ELF-1 (cell line): ENCODE measurements at places on chromosomes 1 and 21.

DNA sequence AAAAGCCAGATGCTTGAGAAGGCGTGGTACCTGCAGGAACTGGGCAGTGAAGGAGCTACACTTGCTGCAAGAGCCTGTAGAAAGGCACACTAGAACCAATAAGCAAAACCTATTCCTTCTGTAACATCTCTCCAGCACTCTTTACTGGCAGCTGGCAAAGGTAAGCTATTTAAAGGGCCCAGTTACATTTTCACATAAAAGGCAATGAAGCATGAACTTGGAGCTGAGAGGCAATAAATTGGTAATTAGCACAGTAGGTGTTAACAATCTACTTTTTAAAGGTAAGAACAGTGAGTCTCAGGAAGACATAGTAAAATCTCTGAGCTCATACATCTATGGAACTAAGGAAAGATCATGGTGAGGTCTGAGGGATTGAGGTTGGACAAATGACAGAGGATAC, 167.1 kb upstream of the OLFM3 start:
- no peak for DNase-seq

- no peak for DNase-seq
Observed at GRCh38 chr1:185279571-185279970, 37.5 kb downstream of the IVNS1ABP start.

DNA sequence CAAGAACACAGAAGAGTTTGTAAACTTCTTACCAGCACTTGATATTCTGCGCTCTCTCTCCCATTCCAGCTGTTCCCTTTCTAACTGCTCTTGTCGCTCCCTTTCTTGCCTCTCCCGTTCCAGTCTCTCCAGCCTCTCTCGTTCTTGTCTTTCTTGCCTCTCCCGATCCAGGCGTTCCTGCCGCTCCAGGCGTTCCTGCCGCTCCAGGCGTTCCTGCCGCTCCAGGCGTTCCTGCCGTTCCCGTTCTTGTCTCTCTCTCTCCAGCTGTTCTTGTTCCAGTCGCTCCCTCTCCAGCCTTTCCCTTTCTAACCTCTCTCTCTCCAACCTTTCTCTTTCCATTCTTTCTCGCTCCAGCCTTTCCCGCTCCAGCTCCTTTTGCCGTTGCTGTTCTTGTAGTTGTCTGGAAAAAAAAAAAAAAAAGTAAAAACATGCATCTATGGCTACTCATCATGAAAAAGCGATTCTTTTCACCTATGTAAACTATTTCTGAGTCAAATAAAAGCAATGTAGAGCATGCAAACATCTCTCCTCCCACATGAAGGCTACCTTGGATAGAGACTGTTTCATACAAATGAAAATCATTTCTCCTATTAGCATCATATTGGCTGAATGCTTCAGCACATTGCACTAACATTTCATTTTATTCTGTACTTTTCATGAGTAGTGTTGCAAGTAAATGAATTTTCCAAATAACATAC, 91.5 kb upstream of the LBR start:
- peak; percentile 96 for DNase-seq

GRCh38 chr1:198543670-198544260, 3.3 kb upstream of the ATP6V1G3 start:
- DNase-seq: no peak

- DNase-seq: no peak
Observed at GRCh38 chr1:246001837-246002230, 505.2 kb downstream of the SMYD3 start.

- DNase-seq: no peak
Observed at GRCh38 chr1:116333171-116334014, 39.7 kb upstream of the ATP1A1 start.

- no peak for DNase-seq
Observed at GRCh38 chr1:115492880-115493279, 148.9 kb upstream of the VANGL1 start.

DNA sequence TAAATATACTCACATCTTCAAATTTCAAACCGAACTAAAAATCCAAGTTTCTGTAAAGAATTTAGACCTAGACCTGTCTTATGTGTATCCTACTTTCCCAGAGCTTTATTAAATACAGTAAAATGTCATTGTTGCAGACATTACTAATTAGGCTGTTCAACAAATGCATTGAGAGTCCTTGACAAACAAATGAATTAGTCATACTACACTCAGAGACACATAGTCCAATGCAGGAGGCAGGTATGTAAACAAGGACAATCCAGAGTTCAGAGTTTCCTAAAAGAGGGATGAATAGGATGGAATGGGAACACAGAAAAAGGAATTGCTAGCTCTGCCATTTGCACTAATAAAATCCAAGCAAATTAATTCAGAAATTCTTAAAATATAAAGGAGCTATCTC, 1.6 kb upstream of the EGLN1 start:
- no peak for DNase-seq

- DNase-seq: peak; percentile 90
Observed at GRCh38 chr1:156896490-156897033, 3.0 kb downstream of the PEAR1 start.

GRCh38 chr1:239053279-239053678, 333.1 kb upstream of the CHRM3 start:
- DNase-seq: no peak

GRCh38 chr1:94646786-94647555, 105.4 kb upstream of the F3 start:
- no peak for DNase-seq

DNA sequence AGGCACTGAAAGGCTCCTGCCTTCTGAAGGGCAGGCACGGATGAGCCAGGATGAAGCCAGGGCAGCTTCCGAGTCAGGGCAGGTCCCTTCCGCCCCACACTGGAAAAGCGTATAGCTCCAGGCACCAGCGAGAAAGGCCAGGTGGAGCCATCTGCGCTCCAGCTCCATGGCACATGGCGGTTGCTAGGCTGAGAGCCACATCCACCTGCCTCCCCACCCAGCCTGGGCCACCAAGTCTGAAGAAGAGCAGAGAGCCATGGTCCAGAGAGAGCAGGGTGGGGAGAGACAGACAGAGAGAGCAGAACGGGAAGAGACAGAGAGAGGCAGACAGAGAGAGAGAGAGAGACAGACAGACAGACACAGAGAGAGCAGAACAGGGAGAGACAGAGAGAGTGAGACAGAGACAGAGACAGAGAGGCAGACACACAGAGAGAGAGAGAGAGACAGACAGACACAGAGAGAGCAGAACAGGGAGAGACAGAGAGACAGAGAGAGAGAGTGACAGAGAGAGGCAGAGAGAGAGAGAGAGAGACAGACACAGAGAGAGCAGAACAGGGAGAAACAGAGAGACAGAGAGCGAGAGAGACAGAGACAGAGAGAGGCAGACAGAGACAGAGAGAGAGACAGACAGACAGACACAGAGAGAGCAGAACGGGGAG, 5.2 kb downstream of the FNDC10 start:
- DNase-seq: peak; percentile 67

DNA sequence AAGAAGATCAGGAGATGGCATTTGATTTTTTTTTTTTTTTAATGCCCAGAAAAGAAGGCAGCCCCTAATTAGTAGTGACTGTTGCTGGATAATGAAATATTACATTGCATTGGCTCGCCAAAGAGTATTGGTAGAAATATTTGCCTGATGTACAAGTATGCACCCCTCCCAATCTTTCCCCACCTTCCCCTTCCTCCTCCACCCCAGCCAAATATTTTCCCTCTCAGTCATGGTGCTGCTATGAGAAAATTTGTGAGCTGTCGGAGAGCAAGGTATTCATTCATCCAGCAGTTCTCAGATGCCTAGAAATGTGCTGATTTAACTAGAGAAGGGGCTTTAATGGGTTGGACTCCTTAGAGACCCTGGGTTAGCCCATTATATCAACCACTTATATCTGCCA, 50.5 kb upstream of the IKBKE start:
- no peak for DNase-seq

- peak; percentile 83 for DNase-seq
Observed at GRCh38 chr1:173122958-173123852, 72.5 kb upstream of the TNFSF18 start.

DNA sequence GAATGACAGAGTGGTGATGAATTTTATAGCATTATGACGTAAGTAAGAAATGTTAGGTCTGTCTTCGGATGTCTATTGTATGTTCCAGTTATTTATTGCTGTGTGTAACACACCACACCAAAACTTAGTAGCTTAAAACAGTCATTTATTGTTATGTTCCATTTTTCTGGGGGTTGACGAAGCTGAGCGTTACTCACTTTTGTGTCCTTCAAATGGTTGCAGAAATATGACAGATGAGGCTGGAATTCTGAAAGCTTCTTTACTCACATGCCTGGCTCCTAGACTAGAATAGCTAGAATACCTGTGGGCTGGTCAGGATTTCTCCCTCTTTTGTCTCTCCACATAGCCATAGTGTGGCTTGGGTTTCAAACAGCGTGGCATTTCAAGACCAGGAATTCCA, 62.1 kb upstream of the S1PR1 start:
- DNase-seq: no peak

DNA sequence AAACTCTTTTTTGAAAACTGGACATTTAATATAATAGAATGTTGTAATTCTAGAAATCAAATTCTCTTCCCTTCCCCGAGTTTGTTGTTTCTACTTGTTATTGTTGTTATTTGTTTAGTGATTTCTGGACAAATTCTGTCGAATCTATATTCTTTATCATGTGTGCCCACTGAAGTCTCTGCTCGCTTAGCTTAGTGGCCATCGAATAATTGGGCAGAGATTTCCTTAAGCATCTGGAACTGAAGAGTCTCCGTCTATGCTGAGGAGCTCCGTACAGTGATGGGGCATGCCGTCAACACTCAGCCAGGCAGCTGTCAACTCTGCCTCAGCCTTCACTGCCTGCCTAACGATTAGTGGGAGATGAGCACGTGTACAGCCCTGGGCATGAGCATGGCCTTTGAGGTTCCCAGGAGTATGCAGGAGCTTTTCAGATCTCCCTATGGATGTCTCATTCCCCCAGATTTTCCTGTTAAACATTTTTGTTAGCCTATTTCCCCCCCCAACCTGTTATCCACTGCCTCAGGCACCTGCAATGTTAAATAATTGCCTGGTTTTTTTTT, 66.8 kb downstream of the SLX9 start:
- no peak for DNase-seq

DNA sequence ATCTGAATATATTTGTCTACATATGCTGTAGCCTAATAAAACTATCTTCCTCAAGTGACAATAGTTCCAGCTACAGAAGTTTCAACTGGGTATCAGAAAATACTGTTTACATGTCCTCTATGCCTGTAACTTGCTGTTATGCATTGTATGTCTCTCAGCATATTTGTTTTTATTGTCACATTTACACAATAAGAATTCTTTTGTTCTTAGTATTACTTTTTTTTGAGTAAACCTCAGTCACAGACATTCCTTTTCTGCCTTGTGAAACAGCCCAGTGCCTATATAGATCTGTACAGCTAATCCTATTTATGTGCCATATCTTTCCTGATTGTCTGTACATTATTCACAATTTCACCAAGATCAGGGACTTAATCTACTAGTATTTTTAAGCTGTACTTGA, 565.2 kb downstream of the NEGR1 start:
- no peak for DNase-seq

- no peak for DNase-seq
Observed at GRCh38 chr1:207670192-207670591, 25.3 kb downstream of the CR1L start.

DNA sequence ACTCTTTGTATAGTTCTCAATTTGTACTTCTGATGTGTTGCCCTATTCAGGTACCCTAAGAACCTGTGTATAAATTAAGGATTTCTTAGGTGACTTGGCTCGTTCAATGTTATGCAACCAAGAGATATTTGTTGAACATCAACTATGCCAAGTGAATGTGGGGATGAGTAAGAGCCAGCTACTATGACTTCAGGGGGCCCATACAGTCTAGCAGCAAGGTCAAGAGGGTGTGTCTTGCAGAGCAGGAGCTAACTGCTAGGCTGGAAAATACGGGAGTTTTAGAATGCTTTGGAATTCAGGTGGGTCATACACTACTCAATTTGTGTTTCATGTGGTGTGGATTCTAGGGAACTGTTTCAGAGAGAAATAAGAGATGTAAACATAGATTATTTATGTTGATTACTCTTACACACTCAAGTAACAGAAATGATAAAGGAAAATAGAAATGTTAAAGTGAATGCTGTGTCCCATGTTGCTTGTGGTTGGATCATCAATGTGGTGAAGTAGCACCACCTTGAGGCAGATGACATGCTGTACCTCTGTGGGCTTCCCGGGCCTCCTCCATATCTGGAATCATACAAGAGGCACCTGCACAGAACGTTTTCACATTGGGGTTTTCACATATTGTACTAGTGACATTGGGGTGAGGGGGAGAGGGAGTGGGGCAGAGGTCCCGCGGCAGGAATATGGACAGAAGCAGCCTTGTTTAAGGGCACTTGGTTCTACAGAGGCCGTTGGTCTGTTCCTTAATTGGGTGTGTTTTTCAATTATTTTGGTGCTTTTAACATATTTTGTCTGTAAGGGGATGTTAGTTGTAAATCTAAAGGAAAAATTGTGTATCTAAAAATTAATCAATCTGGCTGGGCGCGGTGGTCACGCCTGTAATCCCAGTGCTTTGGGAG, 12.4 kb downstream of the ARPC5 start:
- DNase-seq: peak; percentile 56

DNA sequence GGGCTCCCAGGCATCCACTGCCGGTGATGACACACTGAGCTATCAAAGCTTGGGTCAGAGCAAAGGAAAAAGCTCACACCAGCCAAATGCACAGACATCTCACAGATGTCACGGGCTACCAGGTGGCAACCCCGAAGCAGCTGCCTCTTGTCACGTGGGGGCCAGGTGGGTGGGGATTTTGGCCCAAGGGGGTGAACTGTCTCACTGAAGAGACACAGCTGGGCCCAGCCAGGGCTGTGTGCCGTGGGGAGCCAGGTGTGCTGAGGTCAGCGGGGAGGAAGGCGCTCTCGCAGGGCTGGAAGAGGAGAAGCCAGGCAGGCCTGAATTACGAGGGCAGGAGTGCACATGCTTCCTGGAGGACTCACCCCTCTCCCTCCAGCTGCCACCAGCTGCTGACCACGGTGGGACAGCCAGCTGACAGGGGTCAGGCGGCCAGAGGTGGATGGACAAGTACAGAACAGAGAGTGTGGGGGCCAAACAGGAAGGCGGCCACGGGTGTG, 32.4 kb downstream of the KCNN3 start:
- no peak for DNase-seq

GRCh38 chr1:54429838-54430237, 23.6 kb upstream of the SSBP3 start:
- DNase-seq: no peak
